ENCODE measurements at places on chromosomes 7 and 10.

- DNase-seq: no peak
Measured at GRCh38 chr10:100057948-100058347, 23.7 kb downstream of the CPN1 start.

GRCh38 chr7:26127411-26127810 lies 24.6 kb upstream of the NFE2L3 start:
- no peak for DNase-seq

- DNase-seq: no peak
Measured at GRCh38 chr10:29132551-29133111, 156.2 kb upstream of the LYZL1 start.

DNA sequence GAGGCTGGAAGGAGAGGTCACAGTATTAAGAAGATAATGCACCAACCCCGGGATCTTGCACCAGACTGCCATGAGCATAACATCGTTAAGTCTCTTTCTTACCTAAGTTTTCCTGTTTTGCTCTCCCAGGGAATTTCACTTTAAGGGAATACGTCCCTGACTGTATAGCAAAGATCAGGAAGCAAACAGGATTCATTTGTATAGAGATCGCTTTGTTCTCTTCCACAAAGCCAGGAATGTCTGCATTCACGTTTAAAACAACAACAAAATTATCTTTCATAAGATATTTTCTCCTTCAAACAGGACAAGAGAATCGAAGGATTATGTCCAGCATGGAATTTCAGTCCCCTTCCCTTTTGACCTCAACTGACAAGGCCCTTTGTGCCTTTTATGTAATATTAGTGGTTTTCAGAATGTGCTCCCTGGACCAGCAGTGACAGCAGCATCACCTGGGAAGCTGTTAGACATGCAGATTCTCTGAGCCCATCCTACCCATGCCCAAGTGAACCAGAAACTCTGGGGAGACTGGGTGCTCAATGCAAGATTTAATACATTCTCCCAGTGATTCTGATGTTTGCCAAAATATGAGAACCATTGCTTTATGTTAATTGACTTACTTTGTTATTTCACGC lies 286.3 kb downstream of the FGFR2 start:
- no peak for DNase-seq

GRCh38 chr7:15972862-15973275 lies 286.4 kb upstream of the MEOX2 start:
- no peak for DNase-seq

- no peak for DNase-seq
Measured at GRCh38 chr10:86965986-86966654, 2.2 kb upstream of the ADIRF start.

- no peak for DNase-seq
Measured at GRCh38 chr7:27082171-27082570, 13.6 kb downstream of the HOXA1 start.

DNA sequence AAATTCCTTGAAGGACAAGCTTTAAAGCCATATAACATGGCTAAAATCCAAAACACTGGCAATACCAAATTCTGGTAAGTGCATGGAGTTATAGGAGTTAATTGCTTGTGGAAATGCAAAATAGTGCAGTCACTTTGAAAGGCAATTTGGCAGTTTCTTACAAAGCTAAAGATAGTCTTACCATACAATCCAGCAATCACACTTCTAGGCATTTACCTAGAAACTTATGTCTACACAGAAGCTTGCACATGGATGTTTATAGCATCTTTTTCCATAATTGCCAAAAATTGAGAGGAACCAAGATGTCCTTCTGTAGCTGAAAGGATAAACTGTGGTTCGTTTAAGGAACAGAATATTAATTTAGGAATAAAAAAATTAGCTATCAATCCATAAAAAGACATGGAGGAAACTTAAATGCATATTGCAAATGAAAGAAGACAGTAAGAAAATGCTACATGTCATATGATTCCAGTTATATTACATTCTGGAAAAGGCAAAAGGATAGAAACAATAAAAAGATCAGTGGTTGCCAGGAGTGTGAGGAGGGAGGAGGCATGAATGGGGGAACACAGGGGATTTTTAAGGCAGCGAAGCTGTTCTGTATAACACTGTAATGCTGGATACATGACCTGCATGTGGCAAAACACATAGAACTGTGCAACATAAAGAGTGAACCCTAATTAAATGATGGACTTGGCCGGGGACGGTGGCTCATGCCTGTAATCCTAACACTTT lies 51.9 kb downstream of the GNAT3 start:
- no peak for DNase-seq

- DNase-seq: no peak
Measured at GRCh38 chr10:115417585-115418265, 324.6 kb downstream of the ATRNL1 start.

GRCh38 chr7:25621993-25622392 lies 393.7 kb upstream of the NPVF start:
- no peak for DNase-seq

- no peak for DNase-seq
Measured at GRCh38 chr10:78473006-78473405, 439.3 kb downstream of the RPS24 start.

GRCh38 chr10:49610114-49610457 lies at the start of gene SLC18A3:
SLC18A3 (plus strand) TSS chr10:49610310; CDS start chr10:49610741, 431 bp downstream.
- no peak for DNase-seq

DNA sequence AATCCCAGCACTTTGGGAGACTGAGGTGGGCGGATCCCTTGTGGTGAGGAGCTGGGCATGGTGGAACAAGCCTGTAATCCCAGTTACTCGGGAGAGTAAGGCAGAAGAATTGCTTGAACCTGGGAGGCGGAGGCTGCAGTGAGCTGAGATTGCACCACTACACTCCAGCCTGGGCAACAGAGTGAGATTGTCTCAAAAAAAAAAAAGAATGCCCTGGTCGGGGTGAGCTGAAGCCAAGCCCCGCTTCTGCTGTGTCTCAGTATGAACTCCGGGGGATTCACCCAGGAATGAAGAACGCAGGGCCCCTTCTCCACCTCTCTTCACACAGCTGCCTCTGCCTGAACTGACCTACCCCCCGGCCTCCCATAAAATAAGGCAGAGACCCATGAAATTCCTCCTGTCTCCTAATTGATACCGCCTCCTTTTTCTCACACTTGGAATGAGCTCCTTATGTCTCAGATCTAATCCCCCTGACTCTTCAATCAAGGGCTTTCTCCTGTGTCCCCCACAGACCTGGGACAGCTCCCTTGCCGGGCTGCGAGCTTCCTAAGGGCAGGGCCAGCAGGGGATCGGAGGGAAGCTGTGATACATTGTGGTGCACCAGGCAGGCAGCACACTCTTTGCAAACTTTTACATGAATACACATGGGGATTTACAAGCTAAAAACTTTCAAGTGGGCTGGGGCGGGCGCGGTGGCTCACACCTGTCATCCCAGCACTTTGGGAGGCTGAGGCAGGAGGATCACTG lies 911 bp upstream of the ZP3 start:
- DNase-seq: no peak

DNA sequence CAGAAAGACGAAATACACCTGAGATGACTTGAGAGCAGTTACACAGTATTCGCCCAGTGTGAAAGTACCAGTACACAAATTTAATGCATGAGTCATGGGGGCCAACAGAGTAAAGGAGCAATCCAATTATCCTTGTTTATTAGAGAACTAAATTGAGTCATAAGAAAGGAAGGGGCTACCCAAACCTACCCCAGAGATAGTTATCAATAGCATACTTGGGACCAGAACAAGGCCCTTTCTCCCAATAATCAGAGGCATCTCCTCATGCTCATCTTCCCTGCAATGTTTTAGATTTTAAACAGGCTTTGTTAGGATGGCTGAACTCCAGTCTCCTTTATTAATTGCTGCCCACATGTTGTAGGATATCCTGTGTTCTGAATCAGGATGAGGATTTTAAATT lies 239.7 kb upstream of the LRGUK start:
- DNase-seq: no peak

- peak; percentile 35 for DNase-seq
Measured at GRCh38 chr7:143416565-143417149, 8.0 kb upstream of the EPHA1 start.

DNA sequence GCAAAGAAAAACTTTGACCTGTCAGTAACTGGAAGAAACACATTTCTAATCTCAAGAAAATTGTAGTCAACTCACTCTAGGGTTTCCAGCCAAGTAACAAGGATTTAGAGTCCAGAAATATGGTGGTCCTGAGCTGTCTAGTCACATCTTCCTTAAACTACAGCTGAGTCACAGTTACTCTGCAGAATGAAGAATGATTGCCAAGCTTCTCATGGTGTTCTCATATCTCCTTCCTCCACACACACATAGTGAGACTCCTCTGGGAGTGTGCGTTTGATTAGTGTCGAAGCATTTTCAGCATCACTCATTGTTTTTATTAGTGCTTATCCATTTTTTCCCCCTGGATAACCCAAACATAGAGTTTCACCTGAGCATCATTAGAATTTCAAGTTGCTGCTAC lies 93.1 kb upstream of the CXCL12 start:
- no peak for DNase-seq

- no peak for DNase-seq
Measured at GRCh38 chr7:91325726-91326125, 61.5 kb downstream of the FZD1 start.

- DNase-seq: peak; percentile 54
Measured at GRCh38 chr7:151759591-151760042, 117.3 kb downstream of the PRKAG2 start.

- no peak for DNase-seq
Measured at GRCh38 chr7:91091631-91092030, 172.6 kb upstream of the FZD1 start.

GRCh38 chr7:63054191-63054661 lies 944.4 kb upstream of the ZNF722 start:
- DNase-seq: no peak

GRCh38 chr10:102770792-102771191 lies 27.0 kb downstream of the WBP1L start:
- DNase-seq: no peak

DNA sequence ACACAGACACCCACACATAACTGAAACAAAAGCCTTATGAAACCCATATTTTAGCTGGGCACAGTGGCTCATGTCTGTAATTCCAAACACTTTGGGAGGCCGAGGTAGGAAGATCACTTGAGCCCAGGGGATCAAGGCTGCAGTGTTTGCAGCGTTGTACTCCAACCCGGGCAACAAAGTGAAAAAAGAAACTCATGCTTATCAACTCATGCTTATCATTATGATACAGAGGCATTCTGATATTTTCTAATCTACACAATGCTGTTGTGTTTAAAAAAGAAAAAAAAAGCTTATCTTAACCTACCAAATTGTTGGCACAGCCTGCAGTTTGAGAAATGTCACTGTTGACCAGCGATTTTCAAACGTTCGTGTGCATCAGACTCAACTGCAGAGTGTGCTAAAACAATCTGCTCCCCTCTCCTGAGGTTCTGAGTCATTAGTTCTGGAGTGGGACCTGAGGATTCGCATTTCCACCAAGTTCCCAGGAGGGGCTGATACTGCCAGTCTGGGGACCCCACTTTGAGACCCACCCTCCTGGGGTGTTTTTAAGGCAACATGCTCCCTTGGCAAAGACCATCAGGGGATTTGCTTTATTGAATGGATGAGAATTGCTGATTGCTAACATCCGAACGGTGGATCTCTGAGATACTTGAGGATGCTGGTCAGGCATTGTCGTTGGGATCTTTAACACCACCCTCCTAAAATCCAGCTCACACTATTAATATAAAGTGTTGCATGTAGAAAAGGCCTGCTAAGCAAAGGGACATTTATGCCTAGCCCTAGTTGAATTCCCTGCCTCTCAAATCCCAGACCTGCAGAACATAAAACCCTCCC lies 16.2 kb downstream of the CHST3 start:
- DNase-seq: no peak

DNA sequence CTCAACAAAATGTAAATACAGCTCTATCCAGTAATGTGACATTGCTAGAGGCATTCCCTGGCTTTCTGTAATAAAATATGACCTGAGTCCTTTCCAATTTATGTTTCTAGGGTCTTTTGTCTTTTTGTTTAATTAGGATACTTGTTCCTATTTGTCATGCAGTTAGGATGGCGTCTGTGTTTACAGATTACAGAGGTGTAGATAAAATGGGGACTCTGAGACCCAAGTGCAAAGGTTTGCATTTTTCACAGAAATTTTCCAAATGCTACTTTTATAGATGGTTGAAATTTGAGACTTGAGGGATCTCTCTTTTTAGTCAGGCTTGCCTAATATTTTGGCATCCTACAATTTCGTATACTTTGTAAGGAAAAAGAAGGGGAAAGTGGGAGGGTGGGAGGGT lies 332.4 kb downstream of the PTEN start:
- DNase-seq: no peak

DNA sequence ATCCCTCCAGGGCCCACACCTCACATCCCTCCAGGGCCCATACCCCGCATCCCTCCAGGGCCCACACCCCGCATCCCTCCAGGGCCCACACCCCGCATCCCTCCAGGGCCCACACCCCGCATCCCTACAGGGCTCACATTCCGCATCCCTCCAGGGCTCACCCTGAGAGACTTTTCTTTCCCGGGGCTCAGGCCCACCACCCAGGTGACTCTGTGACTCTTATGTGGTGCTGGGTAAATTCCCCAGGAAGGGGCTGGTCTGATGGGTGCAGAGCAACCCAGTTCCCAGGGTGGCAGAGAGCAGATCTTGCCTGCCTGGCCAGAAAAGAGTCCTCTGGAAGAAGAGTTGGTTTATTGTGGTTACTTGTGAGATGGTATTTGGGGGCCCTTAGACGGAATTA lies 290.7 kb downstream of the TCERG1L start:
- no peak for DNase-seq

- DNase-seq: no peak
Measured at GRCh38 chr10:86100581-86101061, 266.0 kb downstream of the GRID1 start.

GRCh38 chr7:139955109-139955820 lies 107.5 kb downstream of the PARP12 start:
- no peak for DNase-seq

DNA sequence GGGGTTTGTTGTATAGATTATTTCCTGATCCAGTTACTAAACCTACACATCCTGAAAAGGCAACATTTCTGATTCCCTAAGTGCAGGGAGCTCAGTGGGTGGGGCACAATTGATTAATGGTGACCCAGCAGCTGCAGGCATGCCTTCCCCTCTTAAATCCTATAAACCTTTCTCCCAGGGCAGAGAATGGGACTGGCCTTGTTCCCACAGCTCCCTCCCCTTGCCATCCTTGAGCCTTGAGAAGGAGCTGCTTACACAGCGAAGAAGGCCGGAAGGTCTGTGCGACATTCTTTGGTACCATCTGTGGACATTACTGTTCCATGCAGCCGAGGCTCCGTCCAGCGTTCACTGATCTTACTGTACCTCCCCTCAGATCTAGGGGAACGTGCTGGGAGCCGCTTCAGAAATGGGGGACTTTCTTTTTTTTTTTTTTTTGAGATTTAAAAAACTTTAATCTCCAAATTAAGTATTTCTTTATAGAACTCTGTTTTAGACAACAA lies 14.3 kb downstream of the KLF6 start:
- DNase-seq: no peak

DNA sequence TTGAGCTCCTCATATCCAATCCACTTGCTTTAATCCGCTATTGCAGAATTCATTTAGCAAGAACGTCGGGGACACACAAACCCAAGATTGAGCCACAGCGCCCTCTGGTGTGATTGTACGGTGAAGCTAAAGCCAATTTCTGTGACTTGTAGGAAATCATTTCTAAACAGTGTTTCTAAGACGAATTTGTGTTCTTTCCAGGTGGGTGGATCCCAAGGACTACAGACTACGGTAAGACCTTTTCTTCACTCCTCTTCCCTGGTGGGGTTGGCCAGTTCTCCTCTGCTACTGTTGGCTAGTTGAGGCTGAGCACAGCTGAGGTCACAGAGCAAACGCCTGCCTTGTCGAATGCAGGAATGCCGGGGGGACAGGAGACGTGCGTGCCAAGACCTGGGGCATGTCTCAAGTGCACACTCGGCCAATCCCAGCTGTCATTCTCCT lies 5.2 kb downstream of the DMBT1 start:
- peak; percentile 27 for DNase-seq
